ENCODE measurements at places on chromosomes 4 and X.
A peak's percentile ranks its signal among the peaks of the same experiment; 100 is the strongest.

DNA sequence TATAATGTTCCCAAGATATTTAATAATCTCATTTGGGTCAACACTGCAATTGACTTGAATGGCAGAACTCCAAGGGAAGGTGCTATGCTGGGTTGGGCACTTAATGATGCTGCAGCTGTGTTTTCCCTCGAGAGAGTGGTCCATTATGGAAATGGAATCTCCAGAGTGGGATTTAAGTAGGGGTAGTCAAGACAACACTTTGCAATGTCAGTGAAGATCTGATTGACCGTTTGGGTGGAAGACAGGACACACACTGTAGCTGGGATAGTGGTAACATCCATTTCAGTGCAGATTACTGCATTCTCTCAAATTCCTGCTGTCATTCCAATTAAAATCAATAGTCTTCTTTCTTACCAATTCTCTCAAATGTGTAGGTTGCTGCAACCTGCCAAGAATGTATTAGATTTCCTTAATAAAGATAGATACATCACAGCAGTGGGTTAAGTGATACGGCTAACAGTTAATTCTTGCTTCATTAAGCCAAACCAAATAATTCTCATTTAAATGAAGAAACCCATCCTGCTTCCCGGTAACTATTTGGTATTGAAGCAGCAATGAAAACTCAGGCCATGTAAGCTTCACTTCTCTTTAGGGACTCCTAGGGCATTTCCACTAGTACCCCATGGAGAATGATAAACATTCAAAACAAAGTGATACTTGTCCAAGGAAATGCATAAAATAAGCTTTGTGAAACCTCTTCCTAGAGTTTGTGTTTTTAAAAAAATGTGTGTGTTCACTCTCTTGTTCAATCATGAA lies 40.5 kb upstream of the RASGEF1B start:
- DNase-seq = no peak

- DNase-seq = no peak
Measured at GRCh38 chr4:93179044-93179443, 649.5 kb upstream of the ATOH1 start.

GRCh38 chr4:94305466-94306225 lies 37.0 kb downstream of the HPGDS start:
- no peak for DNase-seq

GRCh38 chr4:101244349-101244748 lies 103.0 kb downstream of the PPP3CA start:
- no peak for DNase-seq

GRCh38 chr4:176883681-176884418 lies 91.1 kb upstream of the VEGFC start:
- DNase-seq = no peak

GRCh38 chr4:145553375-145553774 lies 65.8 kb upstream of the MMAA start:
- no peak for DNase-seq

- no peak for DNase-seq
Measured at GRCh38 chr4:88078579-88078978, 71.1 kb downstream of the PKD2 start.

GRCh38 chr4:114005569-114006442 lies 26.4 kb upstream of the ARSJ start:
- no peak for DNase-seq

DNA sequence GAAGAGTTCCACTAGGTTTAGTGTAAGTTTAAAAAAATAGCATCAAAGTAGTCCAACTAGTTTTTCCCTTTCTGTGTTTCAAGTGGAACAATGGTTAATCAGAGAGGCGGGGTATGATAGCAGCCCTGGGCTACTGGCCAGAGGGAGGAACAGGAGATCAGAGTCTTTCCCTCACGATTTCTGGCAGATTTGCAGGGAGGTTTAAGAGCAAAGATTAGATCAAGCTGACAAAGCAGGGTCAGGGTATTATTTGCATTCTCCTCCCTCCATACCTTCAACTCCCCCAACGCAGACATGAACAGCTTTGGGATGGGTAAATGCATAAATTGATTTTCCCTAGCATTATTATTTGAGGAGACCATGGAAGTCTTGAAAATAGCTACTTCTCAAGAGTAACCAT lies 277.6 kb upstream of the DIAPH2 start:
- DNase-seq = no peak

DNA sequence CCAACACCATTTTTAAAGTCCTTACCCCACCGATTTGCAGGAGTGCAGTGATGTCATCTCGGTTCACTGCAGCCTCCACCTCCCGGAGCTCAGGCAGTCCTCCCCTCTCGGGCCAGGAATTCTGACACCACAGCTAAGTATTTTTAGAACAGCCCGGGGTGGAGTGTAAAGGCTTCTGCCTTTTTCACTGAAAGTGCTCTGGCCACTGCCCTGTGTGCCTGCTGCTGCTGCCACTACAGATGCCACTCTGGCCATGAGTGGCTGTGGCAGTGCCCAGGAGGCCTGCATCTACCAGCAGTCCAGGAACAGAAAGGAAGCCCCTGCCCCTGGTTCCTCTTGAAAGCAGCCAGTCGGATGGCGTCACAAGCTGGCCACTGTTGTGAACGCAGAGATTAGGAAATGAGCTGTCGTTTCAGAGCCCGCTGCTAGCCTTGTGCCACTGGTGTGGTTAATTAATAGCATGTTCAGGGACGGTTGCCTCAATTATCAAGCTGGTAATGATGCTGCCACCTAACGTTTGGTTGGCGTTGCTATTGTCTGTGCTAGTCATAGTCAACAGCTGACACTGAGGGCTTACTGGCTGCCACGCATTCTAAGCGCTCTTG lies 23.6 kb upstream of the TBC1D14 start:
- DNase-seq = no peak

DNA sequence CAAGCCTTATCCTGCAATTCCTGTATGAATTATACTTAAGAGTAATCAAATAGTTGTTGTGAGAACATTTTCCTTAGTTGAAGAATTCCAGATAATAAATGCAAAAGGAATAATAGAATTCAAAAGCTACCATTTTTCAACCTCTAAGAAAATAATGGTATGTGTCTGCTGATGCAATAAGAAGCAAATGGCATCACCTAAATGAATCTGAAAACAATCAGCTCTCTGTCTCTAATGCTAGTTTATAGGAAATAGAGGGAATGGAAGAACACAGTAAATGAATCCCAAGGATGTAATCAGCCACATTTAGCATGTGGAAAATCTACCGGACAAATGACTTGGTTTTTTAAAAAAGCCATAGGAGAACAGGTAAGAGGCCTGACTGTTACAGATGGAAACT lies 115.1 kb downstream of the DCHS2 start:
- no peak for DNase-seq

GRCh38 chr4:158442736-158443135 lies 78.9 kb upstream of the RXFP1 start:
- no peak for DNase-seq

GRCh38 chrX:154349359-154349935 lies 25.0 kb downstream of the FLNA start:
- DNase-seq = no peak

DNA sequence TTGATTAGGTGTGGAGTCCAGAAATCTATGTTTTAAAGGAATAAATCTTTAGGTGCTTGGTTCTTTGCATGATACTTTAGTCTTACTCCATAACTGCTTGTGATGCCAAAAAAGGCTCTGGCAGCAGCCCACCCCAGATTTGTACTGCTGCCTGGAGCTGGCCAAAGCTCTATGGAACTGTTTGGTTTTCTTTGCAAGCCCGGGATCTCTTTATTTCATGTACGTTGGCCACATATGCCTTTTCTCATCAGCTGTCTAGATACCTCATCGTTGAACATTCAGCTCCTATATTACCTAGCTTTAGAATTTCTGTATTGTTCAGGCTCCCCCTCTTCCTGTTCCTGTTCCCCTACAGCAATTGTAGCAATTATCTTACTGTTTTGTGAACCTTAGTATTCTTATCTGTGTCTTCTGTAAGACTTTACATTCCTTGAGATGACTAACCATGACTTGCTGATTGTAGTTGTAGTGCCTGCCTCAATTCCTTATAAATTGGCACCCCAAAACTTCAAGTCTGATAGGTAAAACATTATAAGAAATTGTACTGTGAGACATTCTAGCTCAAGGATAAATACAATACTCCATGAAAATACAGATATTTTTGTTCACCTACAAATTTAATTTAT lies 199.4 kb upstream of the GPRIN3 start:
- DNase-seq = no peak

GRCh38 chr4:178611062-178611461 lies 1168.8 kb upstream of the AGA start:
- DNase-seq = no peak

DNA sequence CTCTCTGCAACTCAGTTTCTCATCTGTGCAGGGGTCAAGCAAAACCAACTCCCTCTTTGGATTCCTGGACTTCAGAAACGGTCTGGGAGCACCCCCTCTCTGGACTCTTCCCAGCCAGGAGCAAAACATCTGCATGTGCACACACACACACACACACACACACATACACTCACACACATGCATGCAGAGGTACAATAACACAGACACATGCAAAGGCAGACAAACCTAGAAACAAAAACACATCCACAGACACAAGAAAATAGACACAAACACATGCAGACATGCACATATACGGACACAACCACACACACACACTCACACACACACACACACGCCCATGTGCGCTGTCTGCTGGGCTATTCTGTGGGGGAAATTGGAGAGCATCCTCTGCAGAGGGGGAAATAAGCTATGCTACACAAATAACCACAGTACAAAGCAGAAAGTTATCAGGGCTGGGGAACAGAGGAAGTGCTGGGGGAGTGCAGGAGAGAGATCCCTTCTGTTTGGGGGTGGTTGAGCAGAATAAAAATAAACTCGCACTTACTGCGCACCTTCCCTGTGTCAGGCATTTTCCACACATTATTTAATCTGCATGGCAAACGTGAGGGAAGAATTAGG lies 19.9 kb downstream of the IQSEC2 start:
- DNase-seq = no peak

- no peak for DNase-seq
Measured at GRCh38 chrX:12411831-12412230, 273.6 kb downstream of the FRMPD4 start.

DNA sequence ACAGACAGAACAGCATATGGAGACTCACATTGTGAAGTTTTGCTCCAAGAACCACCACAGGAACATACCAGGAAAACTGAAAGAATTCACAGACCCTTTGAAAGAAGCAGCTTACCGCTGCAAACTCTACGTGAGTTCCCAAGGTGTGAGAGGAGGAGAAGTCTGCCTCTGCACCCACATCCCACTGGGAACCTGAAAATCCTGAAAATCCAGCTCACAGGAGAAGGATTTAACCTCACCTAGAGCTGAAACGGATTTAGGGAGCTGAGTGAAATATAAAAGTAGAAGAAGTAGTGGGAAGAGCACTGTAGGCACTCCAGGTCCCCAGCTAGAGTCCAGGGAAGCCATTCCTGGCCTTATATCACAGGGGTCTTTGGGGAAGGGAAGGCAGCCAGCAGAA lies 80.0 kb downstream of the FHIP1A start:
- DNase-seq = no peak

- no peak for DNase-seq
Measured at GRCh38 chr4:85399270-85399669, 75.7 kb upstream of the ARHGAP24 start.

- no peak for DNase-seq
Measured at GRCh38 chr4:8904041-8904501, 32.4 kb upstream of the HMX1 start.

DNA sequence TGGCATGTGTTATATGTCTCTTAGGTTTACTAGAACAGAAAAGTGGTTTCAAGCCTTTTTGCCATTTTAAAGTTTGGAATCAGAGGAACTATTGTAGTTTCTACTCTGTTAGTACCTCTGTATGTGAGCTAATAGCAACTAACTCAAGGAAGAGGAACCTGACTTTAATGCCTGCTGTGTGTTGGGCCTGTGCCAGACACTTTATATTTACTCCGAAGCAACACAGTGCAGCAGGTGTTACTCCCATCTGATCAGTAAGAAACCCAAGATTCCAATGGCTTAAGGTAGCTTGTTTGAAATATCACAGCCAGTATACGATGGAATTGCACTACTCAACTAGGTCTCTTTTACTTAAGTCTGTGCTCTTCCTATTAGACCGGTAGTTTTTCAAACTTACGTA lies 79.2 kb downstream of the USP9X start:
- DNase-seq = no peak

DNA sequence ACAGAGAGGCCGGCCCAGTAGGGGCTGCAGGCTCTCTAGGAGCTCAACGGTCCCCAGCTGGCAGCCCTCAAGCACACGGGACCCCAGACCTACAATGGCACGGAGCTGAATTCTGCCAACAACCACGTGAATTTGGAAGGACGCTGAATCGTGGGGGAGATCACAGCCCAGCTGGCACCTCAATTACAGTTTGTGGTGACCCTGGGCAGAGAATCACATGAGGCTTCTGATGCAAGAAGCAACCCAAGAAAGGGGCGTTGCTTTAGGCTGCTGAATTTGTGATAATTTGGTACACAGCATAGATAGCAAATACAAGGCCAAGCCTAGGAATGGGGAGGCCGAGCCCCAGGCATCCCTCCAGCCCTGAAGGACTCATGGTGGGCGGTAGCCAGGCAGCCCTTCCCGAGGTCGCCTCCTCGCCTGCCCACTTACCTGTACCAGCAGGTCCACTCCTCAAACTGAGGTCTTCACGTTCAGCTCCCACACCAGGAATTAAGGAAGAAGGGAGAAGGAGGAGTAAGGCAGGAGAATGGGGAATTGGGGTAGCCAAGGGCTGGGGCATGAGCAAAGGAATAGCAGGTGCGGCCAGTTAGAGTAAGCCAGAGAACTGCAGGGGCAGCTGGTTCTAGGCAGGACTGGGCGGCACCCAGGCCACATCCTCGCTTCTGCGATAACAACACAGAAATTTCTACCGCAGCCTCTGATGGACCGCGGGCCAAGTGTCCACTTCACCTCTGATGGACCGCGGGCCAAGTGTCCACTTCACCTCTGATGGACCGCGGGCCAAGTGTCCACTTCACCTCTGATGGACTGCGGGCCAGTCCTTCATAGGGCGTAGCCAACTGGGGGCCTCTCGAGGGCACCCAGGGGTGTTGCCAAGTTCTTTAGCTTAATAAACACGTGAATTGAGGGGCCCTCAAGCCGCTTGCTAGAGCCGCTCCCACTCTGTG lies 23.4 kb upstream of the HTRA3 start:
- DNase-seq = no peak

GRCh38 chr4:28209371-28209924 lies 1348.8 kb downstream of the STIM2 start:
- no peak for DNase-seq

- peak; percentile 13 for DNase-seq
Measured at GRCh38 chrX:107716118-107716684, 59.4 kb downstream of the TSC22D3 start.

- no peak for DNase-seq
Measured at GRCh38 chr4:137387924-137388323, 144.4 kb downstream of the PCDH18 start.

DNA sequence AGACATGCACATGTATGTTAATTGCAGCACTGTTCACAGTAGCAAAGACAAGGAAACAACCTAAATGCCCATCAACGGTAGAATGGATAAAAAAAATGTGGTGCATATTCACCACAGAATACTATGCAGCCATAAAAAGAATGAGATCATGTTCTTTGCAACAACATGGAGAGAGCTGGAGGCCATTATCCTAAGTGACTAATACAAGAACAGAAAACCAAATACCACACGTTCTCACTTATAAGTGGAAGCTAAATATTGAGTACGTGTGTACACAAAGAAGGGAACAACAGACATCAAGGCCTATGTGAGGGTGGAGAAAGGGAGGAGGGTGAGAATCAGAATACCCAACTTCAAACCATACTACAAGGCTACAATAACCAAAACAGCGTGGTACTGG lies 17.4 kb upstream of the LNX1 start:
- DNase-seq = no peak

All from activated T-cell treated with anti-CD3 and anti-CD28 coated beads, Interleukin-2, amount 50 U/mL, for 72 hours (primary cell).